ENCODE measurements at places on chromosomes 13 and 19. TPM values are rescaled to one million over a fixed set of nuclear protein-coding genes. Genes with fewer than 3 reads are reported as not detected.

- H3K4me3 ChIP-seq, result no peak overlapping the region
- H3K27ac ChIP-seq, result no peak overlapping the region
- H3K36me3 ChIP-seq, result no peaks in the 10 kb centered on the region
- no peaks in the 10 kb centered on the region for H3K4me1 ChIP-seq
Observed at GRCh38 chr13:60282708-60283107, 114.3 kb upstream of the TDRD3 start.

DNA sequence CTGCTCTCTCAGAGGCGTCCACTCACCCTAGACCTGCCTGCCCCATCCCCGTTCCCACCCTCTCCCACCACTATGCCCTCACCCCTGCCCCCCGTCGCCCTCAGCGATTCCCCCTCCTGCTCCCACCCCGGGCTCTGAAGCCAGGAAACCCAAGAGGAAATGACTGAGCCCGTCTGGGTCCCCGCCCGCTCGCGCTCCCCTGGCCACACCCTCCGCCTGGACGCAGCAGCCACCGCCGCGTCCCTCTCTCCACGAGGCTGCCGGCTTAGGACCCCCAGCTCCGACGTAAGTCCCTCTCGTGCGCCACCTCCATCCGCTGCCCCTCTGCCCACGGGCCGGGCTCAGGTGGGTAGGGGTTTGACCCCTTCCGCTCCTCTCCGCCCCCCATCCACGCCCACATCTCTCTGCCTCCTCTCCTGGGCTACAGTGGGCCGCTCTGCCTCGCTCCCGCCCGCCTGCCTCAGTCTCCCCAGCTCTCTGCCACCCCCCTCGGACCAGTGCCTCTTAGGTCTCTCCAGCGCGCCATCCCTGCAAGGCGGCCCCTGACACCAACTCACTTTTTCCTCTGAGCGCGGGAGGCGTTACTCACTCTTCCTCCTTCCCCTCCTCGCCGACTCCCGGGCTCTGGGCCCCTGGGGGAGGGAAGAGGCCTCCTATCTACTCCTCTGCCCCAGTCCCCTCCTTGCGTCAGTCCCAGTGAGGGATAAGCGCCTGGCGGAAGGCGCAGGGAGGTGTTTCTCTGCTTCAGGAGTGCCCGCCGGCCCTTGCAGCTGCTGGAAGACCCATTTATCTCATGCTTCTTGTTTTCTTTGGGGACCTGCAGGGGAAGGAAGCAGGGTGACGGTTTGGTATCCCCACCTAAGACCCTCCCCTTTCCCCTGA, at the start of gene FXYD5:
FXYD5 (plus strand) TSS at position 211 of the 882 bp plus-strand sequence. CDS start 816 bp downstream, outside the sequence.
- H3K27ac ChIP-seq, result peak within 1 kb of the TSS; percentile 96
- peak; percentile 77 for DNase-seq
- peaks cover 51% of the 10 kb centered on the region for H3K4me1 ChIP-seq
- peaks cover 55% of the 10 kb centered on the region for H3K36me3 ChIP-seq

DNA sequence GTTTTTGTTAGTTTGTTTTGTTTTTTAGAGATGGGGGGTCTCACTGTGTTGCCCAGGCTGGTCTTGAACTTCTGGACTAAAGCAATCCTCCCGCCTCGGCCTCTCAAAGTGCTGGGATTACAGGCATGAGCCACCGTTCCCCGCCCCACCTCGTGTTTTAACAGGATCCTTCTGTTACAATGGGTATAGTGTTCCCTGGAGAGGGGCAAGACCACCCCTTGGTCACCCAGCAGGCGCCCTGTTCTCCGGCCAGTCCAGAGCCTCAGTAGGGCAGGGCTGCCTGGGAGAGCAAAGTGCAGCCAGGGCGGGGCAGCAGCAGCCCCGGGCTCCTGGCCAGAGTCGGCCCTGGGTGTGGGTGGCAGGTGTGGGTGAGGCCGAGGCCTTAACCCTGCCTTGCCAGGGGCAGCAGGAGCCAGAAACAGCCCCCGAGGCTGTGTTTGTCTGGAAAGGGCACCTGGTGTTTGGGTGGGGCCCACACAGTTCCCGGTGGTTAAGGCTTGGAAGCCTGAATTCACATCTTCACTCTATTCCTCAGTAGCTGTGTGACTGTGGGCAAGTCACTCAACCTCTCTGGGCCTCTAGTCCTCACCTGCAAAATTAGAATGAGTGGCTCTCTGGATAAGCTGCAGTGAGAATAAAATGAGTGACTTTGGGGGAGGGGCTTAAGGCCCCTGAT, 7.2 kb downstream of the VASP start:
- H3K27ac ChIP-seq, result peak overlapping the region; percentile 85
- peaks cover 54% of the 10 kb centered on the region for H3K36me3 ChIP-seq
- DNase-seq, result no peak
- H3K27me3 ChIP-seq, result no peaks in the 10 kb centered on the region

GRCh38 chr13:29185926-29186325, 365.8 kb downstream of the MTUS2 start:
- no peak for DNase-seq
- H3K36me3 ChIP-seq, result no peaks in the 10 kb centered on the region
- H3K27me3 ChIP-seq, result no peaks in the 10 kb centered on the region
- no peaks in the 10 kb centered on the region for H3K4me1 ChIP-seq

GRCh38 chr13:111343186-111343805, 22.9 kb downstream of the TEX29 start:
- DNase-seq, result no peak
- H3K4me3 ChIP-seq, result no peak overlapping the region
- H3K27me3 ChIP-seq, result no peaks in the 10 kb centered on the region
- H3K27ac ChIP-seq, result no peak overlapping the region

- no peaks in the 10 kb centered on the region for H3K27me3 ChIP-seq
- no peak for DNase-seq
- H3K4me1 ChIP-seq, result no peaks in the 10 kb centered on the region
- no peaks in the 10 kb centered on the region for H3K36me3 ChIP-seq
- no peak overlapping the region for H3K27ac ChIP-seq
Observed at GRCh38 chr13:87981416-87981815, 310.2 kb downstream of the SLITRK5 start.

- no peak for DNase-seq
- H3K36me3 ChIP-seq, result no peaks in the 10 kb centered on the region
- no peak overlapping the region for H3K27ac ChIP-seq
- peaks cover 33% of the 10 kb centered on the region for H3K4me1 ChIP-seq
Observed at GRCh38 chr19:41930322-41930722, 2.1 kb upstream of the ERFL start.

- no peak overlapping the region for H3K27ac ChIP-seq
- no peak for DNase-seq
- peaks cover 4% of the 10 kb centered on the region for H3K4me1 ChIP-seq
- peaks cover 28% of the 10 kb centered on the region for H3K27me3 ChIP-seq
- H3K4me3 ChIP-seq, result no peak overlapping the region
- H3K36me3 ChIP-seq, result no peaks in the 10 kb centered on the region
Observed at GRCh38 chr13:95546919-95547318, 5.6 kb upstream of the CLDN10 start.

GRCh38 chr13:30156826-30157615, 150.3 kb downstream of the KATNAL1 start:
- no peak overlapping the region for H3K4me3 ChIP-seq
- H3K27me3 ChIP-seq, result peaks cover 3% of the 10 kb centered on the region
- peaks cover 26% of the 10 kb centered on the region for H3K4me1 ChIP-seq
- no peak for DNase-seq
- no peaks in the 10 kb centered on the region for H3K36me3 ChIP-seq
- peak overlapping the region; percentile 57 for H3K27ac ChIP-seq

DNA sequence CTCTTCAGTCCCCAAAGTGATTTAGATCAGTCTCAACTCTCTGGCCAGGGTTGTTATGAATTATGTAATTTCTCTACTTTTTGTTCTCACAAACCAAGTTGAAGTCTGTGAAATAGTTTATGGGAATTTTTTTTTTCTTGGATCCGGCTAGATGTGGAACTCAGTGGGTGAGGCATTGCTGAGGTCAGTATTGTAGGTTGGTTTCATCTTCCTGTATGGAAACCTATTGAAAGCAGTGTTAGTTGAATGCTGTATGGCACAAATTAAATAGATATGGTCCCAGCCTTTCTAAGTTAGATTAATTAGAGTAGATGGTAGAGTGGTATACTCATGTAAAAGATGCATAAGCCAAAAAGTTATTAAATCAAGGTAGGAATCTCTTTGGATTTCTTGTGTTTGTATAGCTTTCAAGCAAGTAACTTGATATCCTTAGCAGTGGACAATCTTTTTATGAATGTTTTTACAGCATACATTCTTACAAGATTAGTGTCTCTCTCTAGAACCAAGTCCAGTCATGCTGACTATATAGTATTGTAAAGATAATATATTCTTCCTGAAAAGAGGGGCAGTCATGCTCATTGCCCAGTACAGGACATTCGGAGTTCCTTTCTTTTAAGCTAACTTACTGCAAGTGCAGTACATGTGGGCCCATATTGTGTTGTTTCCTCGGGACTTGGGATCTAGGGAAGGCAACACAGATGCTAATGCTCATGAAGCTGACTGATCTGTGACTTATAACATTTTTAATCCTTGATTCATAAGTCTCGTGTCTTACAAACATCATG, 2541.1 kb downstream of the PCDH9 start:
- H3K27ac ChIP-seq, result no peak overlapping the region
- no peaks in the 10 kb centered on the region for H3K4me1 ChIP-seq
- no peak for DNase-seq
- no peak overlapping the region for H3K4me3 ChIP-seq

DNA sequence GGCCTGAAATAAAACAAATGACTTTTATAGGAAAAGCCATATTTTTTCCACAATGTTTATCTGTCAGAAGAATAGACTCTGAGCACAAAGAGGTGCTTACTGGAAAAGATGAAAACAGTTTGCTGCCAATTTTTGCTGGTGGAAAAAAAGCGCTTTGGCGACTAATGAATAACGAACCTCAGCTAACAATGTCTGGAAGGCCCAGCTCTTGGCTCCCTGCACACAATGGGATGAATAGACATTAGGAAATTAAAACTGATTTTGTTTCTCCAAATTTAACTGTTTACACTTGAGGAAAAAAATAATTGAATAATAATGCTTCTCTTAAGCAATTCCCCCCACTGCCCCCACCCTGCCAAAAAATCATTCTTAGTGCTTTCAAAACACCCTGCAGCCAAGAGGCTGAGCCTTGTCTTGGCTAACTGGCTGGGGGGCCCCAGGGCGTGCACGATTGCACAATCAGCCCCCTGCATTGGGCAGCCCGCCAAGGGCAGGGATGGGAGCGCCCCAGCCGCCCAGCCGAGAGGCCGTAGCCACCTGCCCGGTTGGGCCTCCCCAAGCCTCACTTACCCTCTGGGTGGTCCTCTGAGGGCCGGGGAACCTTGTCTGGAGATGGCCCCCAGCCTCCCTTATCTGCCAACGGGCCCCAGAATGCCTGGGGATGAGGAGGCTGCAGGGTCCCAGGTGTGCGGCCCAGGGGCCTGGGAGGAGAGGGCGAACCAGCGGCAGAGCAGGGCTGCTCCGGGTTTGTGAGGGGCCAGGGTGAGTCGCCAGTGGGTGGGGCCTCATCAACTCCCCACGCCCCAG, 16.8 kb downstream of the CEBPG start:
- H3K4me1 ChIP-seq, result no peaks in the 10 kb centered on the region
- no peak overlapping the region for H3K27ac ChIP-seq
- H3K4me3 ChIP-seq, result no peak overlapping the region
- no peaks in the 10 kb centered on the region for H3K36me3 ChIP-seq
- no peaks in the 10 kb centered on the region for H3K27me3 ChIP-seq
- no peak for DNase-seq

DNA sequence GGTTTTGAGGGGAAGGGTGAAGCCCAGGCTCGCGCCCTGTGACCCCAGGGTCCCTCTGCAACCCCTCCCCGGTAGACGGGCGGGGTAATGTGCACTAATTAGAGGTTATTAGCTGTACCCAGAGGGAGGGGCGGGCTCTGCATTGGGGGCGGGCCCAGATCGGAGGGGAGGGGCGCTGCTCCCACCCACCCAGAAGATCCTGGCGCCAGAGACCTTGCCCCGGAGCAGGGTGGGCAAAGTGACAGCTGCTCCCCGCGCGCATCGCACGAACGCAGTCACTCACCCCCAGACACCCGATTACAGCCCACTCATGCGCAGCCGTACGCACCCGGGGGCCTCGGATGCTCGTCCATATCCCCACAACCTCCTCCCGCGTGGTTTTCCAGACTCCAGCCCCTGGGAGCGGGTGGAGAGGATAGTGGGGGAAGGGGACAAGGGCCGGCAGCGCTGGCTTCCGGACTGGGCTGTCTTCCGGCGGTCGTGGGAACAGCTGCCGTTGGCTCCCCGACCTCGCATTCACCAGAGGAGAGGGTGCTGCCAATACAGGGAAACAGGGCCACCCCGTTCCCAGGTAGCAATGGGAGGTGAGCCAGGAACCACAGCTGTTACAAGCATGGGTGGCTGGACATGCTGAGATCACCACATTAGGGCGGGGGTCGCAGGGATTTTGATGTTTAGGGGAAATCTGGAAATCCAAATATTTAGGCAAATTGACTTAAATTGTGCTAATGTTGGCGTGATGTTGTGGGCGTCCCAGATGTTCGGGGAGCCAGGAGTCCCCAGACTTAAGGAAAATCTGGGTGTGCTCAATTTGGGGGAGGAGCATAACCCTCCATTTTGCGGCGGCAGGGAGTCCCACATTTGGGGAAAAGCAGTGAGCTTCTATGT, 2.9 kb upstream of the HOOK2 start:
- peaks cover 45% of the 10 kb centered on the region for H3K4me1 ChIP-seq
- peak; percentile 58 for DNase-seq
- peak overlapping the region; percentile 85 for H3K27ac ChIP-seq
- no peaks in the 10 kb centered on the region for H3K36me3 ChIP-seq
- no peaks in the 10 kb centered on the region for H3K27me3 ChIP-seq
- H3K4me3 ChIP-seq, result peak overlapping the region; percentile 72

GRCh38 chr13:113153810-113154748, 4.4 kb upstream of the PROZ start:
- no peak overlapping the region for H3K27ac ChIP-seq
- H3K4me1 ChIP-seq, result peaks cover 23% of the 10 kb centered on the region
- H3K27me3 ChIP-seq, result peaks cover 19% of the 10 kb centered on the region
- DNase-seq, result peak; percentile 54

GRCh38 chr13:24328145-24328544, 18.8 kb downstream of the C1QTNF9 start:
- H3K4me1 ChIP-seq, result no peaks in the 10 kb centered on the region
- H3K27ac ChIP-seq, result no peak overlapping the region
- no peak overlapping the region for H3K4me3 ChIP-seq
- peaks cover 40% of the 10 kb centered on the region for H3K27me3 ChIP-seq
- no peaks in the 10 kb centered on the region for H3K36me3 ChIP-seq

CD70 gene
- 16.9 TPM for total RNA-seq

ANO8 gene
- 16.4 TPM for total RNA-seq

TLE2 gene
- 0.24 TPM for total RNA-seq

ZNF571 gene
- total RNA-seq, result 3.7 TPM

DOCK6 gene
- 0.76 TPM for total RNA-seq

SIGLEC9 gene
- total RNA-seq, result 0.58 TPM

FUT3 gene
- not detected for total RNA-seq

NTN5 gene
- 0.78 TPM for total RNA-seq
